LNCaP clone FGC (cell line): ENCODE measurements at places on chromosomes 5 and 9.

DNA sequence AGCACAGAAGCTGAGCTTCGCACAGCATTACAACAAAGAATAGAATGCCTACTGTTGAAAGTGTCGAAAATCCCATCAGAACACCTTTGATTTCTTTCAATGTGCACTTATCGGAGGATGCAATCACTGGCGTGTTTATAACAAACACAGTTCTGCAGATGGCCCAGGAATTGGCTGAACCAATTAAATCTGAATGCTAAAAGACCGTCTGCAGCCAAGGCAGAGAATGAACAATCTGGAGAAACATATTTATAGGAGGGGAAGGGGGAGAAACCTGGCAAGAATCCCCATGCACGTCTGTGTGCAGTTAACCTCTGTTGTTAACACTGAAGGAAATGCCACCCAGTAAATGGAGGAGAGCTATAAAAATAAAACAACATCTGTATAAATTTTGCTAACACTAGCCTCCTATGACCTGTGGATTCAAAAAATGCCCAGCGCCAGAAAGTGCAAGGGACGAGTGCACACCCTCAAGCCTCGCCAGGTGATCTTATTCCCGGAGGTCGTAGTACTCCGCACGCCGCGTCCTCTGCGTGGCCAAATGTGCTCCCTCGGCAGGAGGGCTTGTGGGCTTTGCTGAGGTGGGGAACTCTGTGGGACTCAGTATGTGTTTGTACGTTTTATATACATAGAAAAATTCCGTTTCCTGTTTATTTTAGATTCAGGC is 56.8 kb downstream of the PTCH1 start:
- DNase-seq = no peak

DNA sequence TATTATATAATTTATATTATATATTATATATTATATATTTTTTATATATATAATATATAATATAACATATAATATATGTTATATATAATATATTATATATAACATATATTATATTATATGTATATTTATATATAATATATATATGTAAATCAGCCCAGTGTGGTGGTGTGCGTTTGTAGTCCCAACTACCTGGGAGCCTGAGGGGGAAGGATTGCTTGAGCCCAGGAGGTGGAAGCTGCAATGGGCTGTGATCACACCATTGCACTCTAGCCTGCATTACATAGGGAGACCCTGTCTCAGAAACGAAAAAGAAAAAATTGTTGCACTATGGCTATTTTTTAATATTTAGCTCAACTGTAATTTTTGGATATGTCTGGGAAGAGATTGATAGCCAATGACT is 52.4 kb downstream of the NSD1 start:
- DNase-seq = no peak

DNA sequence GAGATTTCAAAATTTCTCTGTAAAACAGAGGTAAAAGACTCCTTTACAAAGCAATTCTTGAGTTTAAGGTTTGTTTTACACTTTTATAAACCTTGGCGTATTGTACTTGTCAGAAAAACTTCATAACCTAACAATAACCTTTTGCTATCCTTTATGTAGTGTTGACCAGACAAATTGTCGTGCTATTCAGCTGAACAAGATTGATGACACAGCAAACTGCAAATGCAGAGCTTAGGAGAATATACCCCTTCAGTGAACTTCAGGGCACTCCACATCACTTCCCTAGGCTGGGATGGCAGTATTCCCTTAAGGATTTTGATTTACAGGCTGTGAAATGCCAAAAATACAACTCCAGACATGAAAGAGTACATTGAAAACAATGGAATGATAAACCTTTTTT is 89.2 kb upstream of the CDH18 start:
- DNase-seq = no peak

GRCh38 chr5:105530716-105531261 is 1968.2 kb upstream of the NUDT12 start:
- no peak for DNase-seq

DNA sequence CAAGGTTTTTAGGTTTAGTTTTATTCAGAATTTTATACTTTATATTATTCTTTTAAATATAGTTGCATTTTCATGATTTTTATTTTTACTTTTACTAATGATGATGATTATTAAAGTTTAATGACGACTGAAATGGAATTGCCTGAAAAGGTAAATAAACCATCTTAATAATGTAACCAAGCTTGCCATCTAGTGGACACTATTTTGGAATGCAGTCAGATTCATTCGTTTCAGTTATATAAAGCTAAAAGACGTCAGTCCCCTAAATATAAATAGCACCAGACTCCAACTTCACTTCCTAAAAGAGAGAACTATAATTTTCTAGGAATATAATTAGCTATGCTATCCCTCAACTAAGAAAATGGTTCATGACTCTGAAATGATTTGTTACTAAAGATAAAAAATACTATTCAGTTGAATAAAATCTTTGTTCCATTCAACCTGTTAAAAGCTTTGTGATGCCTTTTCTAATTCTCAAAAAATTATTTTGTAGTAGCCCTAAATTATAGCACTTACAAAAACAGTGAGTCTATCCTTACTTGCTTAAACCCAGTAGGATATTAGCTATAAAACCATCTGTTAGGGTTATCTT is 19.9 kb downstream of the ABITRAM start:
- DNase-seq = peak; percentile 40

- no peak for DNase-seq
Measured at GRCh38 chr9:114678795-114679194, 3.2 kb downstream of the TEX48 start.

- DNase-seq = no peak
Measured at GRCh38 chr5:119396030-119396664, 40.3 kb downstream of the TNFAIP8 start.

DNA sequence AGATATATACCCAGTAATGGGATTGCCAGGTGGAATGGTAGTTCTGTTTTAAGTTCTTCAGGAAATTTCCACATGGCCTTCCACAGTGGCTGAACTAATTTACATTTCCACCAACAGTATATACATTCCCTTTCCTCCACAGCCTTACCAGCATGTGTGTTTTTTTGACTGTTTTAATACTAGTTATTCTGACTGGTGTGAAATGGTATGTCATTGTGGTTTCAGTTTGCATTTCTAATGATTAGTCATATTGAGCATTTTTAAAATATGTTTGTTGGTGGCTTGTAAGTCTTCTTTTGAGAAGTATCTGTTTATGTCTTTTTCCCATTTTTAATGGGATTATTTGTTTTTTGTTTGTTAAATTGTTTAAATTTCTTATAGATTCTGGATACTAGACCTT is 208.9 kb downstream of the CFAP90 start:
- no peak for DNase-seq

DNA sequence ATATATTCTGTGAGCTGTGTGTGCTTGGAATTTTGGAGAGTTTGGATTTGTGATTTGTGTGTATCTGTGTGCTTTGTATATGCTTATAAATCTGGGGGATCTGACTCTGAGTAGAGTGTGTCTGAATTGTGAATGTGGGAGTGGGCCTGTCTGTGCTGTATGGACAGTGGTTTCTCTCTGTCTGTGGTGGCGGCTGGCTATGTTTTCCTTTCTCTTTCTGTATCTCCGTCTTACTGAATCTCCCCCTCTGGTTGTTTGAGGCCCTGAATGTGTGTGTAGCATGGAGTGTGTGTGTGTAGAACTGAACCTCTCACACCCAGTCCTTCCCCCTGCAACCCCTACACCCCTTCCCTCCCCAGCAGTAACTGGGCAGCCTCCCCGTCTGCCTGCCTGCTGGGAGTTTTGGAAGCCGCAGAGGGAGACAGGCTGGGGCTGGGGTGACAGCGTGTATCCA is 4.7 kb downstream of the CXXC5 start:
- DNase-seq = no peak

DNA sequence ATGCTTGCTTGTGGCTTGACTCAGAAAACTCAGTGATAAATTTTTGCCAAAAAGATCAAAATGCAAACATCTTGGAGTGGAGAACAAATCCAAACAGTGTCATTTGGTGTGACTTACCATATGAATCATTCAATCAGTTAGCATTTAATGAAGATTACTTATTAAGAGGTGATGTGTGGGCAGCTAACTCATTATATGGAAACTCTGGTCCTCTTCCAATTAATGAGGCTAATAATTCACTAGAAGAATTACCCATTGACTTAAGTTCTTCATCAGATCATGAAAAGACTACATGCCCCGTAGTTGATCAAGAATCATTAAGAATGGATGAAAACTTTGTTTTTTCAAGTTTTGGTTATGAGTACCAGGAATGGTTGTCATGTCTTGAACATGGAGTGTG is 141.8 kb downstream of the UNC13B start:
- DNase-seq = no peak
